ENCODE measurements at places on chromosomes 3 and 15.

GRCh38 chr3:58032186-58032585, 24.0 kb downstream of the FLNB start:
- DNase-seq: no peak

DNA sequence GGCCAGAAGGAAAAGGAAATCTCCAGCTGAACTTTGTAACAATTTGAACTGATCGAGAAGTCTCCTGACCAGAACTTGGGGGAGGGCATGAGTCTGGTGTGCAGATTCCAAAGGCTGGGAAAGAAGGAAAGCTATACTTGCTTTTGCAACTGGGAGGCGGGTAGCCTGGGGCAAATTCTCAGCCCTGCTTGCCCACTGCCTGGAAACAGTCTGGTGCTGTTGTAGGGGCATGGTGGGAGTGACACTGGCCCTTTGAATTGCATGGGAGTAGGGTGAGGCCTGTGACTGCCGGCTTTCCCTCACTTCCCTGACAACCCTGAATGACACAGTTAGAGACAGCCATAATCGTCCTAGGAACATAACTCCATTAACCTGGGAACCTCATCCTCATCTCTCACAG, 114.0 kb upstream of the POU1F1 start:
- no peak for DNase-seq

DNA sequence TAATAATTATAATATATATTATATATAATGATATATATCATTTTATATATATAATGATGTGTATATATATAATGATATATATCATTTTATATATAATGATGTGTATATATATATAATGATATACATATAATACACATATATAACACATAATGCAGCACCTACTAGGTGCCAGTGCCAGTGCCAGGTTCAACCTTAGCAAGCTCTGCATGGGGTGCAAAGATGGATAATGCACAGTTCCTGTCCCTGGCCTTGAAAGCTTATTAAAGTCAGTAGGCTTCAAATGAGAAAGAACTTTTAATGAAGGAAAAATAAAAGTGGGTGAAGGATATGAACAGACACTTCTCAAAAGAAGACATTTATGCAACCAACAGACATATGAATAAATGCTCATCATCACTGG, 192.7 kb upstream of the SLC2A2 start:
- DNase-seq: no peak

GRCh38 chr3:24271228-24271627, 223.4 kb downstream of the THRB start:
- no peak for DNase-seq

GRCh38 chr3:108509871-108510270, 525 bp downstream of the MYH15 start:
- no peak for DNase-seq

- no peak for DNase-seq
These were observed 120.3 kb downstream of the ARRDC4 start for GRCh38 chr15:98080791-98081190.

DNA sequence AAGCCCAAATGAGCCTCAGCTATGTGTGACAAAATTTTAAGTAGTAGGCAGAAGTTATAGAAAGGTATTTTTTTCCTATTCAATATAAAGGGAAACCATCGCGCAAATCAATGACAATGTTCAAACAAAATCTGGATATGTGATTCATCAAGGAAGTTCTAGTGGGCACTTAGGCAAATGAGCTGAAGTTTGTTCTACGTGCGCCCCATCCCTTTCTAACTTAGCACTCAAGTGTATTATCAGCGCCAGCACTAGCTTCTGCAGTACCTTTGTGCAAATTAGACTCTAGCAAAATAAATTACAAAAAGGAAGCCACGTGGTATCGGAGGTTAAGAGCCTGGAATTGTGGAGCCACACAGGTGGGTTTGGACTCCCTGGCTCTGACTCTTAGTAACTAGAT, 91.1 kb downstream of the TBL1XR1 start:
- no peak for DNase-seq

- no peak for DNase-seq
These were observed 8.7 kb downstream of the KBTBD13 start for GRCh38 chr15:65085207-65085753.

DNA sequence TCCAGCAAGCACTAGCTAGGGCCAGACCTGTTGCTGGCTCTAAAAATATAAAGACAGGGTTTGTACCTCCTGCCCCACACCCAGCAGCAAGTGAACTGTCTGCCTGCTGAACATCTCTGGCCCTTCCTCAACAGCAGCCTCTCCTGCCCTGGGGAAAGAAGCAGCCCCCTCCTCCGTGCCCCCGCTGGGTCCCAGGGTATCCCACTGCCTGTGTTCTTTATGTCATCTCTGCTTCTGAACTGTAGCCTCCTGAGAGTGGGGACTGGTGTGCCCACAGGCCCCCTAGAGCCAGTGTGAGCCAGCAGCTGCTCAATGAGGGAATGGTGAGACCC, 54.5 kb downstream of the ACAD9 start:
- DNase-seq: no peak

GRCh38 chr3:187519428-187519890, 150.7 kb downstream of the SST start:
- no peak for DNase-seq

- DNase-seq: no peak
These were observed 9.1 kb downstream of the RAMAC start for GRCh38 chr15:82995076-82995475.

DNA sequence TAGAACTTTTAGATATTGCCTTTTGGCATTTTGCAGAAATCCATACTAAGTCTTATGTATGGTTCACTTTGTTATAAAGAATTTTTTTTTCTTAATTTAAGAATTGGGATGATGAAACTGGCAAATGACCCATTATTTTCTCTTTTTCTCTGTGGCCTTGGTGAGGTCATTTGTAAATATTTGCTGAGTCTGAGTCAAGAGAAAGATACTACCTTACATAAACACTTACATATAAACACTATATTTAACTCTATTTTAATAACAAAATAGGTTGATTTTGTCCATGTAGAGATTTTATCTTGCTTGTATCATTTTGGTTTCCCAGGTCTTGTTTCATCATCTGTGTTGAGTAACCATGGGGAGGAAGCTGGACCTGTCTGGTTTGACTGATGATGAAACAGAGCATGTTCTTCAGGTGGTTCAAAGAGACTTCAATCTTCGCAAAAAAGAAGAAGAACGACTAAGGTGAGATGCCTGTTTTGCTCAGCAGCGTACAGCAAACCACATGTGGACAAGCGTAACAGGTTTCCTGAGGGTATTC, 91.1 kb downstream of the MYRIP start:
- no peak for DNase-seq

DNA sequence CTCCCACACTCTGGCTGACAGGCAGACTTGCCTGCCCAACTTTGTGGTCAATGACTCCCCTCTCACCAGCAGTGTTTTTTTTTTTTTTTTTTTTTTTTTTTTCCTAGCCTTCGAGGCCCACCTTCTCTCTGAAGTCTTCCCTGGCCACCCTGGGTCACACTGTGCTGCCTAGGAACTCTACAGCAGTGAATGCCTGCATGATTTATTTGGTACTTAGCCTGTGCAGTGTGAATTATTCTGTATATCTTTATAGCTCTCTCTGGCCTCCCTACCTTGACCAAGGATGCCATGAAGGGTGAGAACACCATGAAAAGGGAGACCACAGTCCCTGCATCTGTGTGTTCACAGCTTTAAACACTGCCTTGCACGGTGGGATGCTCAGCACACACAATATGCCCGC, 141.6 kb downstream of the CLSTN2 start:
- DNase-seq: no peak

GRCh38 chr3:65532215-65532614, 506.5 kb downstream of the MAGI1 start:
- no peak for DNase-seq

DNA sequence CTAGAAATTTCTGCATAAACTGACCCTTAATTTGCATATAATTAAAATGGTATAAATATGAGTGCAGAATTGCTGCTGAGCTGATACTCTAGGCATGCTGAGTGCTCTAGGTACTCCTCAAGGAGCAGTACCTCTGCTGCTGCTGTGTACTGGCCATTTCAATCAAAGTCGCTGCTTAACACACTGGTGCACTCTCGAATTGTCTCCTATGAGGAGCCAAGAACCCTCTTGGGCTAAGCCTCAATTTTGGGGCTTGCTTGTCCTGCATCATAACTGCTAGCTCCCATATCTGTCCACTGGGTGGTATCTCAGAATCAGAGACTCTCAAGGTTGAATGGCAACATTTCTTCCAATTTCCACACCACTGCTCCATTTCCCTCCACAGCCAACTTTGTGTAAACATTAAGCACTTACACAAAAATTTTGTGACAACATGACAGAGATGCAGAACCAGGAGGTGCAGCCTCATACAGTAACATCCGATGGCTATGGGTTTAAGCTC, 82.5 kb downstream of the XXYLT1 start:
- no peak for DNase-seq

DNA sequence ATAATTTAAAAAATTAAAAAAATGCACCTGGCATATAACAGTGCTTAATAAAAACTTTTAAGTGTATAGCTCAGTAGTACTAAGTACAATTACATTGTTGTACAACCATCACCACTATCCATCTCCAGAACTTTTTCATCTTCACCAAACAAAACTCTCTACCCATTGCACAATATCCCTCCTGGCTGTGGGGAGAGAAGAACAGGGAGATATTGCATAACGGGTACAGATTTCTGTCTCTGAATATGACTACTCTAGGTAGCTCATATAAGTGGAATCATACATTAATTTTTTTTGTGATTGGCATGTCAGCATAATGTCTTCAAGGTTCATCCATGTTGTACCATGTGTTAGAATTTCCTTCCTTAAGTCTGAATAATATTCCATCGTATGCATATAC, 91.0 kb upstream of the PLAAT1 start:
- DNase-seq: no peak

DNA sequence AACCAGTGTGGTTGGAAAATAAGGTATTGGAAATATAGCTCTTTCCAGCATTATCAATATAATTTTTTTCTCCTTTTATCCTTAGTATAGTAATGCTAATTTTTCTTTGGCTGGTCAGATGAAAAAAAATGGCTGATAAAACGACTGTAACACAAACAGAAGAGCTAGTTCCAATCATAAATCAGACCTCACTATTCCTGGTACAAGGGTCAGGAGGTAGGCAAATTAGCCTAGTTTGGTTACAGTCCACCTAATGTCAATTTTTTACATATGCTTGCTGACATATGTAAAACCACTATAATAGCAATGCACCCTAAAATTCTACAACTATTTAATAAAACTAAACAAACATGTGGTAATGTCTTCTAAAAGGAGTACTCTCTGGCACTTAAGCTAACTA, 19.9 kb upstream of the VPS39 start:
- no peak for DNase-seq

DNA sequence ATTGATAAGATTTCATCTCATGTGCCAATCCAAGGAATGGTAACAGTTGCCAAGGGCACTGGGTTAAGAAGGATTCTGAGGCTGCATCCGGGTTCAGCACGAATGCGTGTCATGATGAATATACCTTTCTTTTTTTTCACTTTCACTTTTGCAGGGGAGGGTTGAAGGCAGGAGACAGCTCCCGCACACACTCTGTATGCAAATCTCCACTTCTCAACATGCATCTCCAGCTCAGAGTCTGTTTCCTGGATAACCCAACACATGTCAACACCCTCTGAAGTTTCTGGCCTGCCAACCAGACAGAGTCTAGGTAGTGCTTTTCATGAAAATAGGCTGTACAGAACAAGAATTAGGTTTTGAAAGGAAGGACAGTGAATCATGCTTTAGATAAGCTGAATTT, 21.6 kb downstream of the B4GALT4 start:
- no peak for DNase-seq

DNA sequence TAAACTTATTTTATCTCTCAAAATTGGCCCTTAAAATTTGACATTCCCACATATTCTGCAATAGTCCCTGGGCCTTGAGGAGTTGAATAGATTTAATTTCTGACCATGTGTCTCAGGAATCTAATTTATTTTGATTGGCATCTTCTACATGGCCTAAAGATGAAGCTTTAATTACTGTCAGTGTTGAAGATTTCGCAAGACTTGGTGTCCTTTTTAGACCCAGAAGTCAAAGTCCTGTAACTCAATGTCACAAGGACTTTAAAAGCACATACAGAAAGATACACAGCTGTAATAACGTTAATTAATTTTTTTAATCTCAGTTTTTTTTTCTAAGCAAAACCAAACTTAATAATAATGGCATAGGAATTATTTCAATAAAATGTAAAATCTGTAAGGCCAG, 163.9 kb downstream of the SUCNR1 start:
- no peak for DNase-seq

DNA sequence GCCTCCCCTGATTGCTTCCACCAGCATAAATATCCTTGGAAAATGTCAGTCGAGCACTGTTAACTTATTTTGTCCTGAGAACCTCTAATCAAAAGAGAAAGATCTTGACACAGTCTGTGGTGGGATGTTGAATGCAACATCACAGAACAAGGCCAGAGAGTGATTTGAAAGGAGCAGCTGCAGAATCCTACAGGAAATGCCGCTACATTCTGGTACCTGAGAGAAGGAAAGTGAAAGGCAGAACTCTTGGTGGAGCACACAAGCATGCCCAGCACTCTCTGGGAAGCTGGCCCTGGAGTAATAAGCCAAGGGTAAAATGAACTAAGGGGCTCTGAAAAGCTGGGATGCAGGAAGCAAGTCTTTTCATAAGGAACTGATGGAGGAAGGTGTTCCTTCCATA, 75.8 kb downstream of the CBLB start:
- DNase-seq: no peak

DNA sequence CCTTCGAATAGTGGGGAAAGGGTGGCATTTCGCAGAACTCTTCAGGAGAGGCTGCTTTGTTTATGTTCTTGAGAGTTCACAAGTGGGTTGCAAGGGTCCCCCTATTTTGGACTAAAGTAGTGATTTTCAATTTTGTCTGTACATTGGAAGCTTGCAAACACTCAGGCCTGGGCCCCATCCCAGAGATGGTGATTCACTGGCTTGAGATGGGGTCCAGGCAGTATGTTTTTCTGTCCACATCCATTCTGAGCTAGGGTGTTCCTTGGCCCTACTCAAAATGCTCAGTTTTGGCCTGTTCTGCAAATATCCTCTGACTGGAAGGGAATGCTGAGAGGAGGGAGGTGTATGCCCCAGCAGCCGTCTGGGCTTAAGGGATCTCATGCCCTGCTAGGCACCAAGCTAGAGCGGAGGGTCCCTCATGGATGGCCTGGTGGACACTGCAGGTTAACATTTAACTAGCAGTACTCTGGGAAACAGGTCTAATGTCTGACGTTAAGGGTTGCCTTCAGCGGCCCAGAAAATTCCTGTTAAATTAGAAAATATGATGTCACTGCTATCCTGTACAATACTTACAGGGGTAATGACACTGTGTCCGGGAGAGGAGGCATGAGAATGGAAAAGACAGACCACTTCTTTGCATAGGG, 181.4 kb downstream of the OPA1 start:
- DNase-seq: no peak

- no peak for DNase-seq
These were observed 801 bp upstream of the NGRN start for GRCh38 chr15:90264671-90265070.

Data from NCI-H187 treated with DMSO at 0.1 percent for 48 hours (cell line).